Activated naive CD8-positive, alpha-beta T cell treated with anti-CD3 and anti-CD28 coated beads for 36 hours (primary cell): ENCODE measurements at places on chromosomes 7 and 10. TPM values are rescaled to one million over a fixed set of nuclear protein-coding genes. Genes with fewer than 3 reads are reported as not detected.
A peak's percentile ranks its signal among the peaks of the same experiment; 100 is the strongest.

DNA sequence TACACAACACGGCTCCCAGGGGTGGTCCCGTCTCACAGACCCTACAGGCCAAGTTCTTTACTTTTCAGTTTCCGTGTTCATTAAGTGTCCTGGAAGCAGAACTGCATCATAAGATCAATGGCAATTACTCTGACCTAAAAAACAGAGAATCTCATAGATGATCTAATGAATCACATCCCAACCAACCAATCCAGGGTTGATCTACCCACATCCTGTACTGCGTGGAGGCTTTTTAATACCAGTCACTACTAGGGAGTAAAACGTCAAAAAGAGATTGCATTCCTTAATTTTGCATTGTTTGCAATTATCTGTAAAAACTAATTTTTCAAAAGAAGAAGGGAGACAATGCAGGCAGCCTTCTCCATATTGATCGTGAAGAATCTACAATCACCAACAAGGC, 72.6 kb downstream of the PARD3 start:
- no peak for DNase-seq

- DNase-seq, result no peak
These were observed 97.8 kb upstream of the MPP7 start for GRCh38 chr10:28400681-28401080.

GRCh38 chr7:13321316-13321715, 633.9 kb downstream of the ARL4A start:
- DNase-seq, result no peak

DNA sequence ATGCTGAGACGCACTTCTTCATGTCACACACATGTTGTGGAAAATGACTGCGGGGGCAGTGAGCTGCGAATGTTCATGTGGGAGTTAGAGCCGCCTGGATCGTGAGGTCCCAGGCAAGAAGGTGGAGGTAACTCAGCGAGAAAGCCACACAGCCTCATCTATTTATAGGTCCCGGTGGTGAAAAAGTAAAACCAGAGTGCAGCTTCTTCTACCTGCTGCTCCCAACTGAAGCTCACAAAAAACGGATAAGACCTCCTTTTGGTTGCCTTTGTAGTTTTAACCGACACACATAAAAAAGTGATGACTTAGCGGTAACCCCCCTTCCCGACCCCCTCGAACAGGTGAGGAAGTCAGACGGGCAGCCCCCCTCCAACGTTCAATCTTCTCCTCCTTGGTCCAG, 276.9 kb downstream of the GATA3 start:
- DNase-seq, result peak; percentile 6

DNA sequence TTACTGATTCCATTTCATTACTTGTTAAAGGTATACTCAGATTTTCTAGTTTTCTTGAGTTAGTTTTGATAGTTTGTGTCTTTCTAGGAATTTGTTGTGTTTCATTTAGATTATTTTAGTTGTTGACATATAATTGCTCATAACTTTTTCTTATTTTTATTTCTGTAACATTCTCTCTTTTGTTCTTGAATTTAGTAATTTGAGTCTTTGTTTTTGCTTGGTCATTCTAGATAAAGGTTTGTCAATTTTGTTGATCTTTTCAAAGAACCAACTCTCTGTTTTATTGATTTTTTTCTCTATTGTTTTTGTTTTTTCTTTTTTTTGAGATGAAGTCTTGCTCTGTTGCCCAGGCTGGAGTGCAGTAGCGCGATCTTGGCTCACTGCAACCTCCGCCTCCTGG, 7.2 kb downstream of the EXOC6 start:
- DNase-seq, result no peak

DNA sequence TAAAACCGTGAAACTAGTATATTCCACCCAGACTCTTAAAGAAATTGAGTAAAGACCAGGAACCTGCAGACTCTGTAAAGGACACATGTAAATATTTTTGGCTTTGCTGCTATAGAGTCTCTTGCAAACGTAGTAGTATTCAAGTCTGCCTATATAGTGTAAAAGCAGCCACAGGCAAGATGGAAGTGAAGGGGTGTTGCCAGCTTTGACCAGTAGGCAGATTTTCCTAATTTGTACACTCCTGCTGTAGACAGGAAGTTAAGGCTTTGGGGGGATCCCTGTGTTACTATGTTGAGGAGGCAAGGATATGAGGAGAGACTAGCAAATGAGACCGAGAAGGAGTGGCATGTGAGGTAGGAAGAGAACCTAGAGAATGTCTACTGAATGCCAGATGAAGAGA, 27.7 kb downstream of the WAC start:
- DNase-seq, result no peak

DNA sequence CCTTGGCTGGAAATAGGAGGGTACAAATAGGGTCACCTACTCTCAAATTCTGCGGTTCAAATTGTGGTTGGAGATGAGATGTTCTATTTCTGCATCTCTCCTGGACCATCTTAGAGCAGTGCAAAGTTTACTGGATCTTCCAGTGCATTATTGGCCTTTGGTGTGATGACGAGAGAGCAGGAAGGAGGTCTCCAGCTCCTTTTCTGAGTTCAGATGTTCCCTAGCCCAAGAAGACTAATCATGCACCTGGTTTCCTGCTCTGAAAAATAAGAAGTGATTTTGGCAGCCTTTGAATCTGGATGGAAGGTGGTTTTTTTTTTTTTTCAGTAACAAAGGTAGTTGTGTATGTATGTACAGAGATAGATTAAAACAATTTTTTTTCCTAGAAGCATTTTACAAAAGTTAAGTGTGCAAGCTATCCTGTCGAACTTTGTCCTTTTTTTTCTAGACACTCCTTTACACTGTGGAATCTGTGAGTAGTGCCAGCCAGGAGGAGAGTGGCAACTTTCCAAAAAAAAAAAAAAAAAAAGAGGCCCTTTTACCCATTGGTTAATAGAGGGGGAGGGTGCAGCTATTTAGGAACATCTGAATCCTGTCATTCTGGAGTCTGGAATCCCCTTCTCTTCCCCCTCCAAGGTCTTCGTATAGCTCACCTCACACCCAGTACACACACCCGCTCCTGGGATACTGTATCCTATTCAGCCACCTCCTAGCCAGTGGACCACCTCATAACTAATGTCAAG, 26.3 kb downstream of the PAPSS2 start:
- DNase-seq, result no peak

DNA sequence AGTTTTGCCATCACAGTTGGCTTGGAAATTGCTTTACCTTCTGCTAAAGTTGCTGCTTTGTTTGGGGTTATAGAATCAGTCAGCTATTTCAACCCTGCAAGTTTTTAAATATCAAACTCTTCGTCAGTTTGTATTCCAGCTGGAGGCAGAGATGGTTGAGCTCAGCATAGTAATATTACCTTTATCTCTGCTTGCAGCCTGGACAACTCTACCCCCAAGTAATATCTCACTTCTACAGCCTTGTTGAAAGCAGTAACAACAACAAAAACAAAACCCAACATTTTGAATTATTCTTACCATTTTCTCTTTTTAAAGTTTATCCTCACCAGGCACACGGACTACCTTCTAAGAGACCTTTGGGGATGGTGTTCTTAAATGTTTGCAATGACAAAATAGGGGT, 239.1 kb upstream of the PHF14 start:
- no peak for DNase-seq

DNA sequence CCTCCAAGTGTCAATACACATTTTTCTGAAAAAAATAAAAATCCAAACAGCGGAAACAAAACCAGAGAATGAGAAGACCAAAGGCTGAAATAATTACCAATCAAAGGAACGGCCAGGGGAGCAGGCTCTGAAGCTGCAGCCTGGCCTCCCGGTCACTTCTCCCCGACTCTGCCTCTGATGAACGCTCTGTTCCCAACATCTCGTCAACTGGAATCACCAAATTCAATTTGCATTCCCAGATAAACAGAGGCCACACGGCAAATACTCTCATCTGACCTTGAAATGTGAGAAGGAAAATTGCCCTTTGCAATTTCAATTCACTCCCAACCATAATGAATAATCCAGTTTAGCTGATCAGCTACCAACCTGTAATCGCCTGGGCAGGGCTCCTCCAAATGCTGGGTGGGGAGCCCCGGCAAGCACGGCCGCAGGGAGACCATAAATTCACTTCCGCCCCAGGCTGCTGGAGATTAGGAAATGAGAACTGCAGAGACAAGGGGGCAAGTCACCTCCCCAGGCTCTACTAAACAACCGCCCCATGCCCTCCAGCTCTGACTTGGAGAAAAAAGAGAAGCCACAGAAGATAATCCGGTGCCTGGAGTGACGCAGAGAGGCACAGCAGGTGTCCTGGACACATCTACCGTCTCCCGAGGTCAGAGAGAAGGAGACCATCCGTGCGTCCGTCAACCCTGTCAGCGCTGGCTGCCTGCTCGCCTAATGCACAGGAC, 153.2 kb downstream of the MAD1L1 start:
- no peak for DNase-seq

GRCh38 chr10:27783660-27784059, 38.0 kb upstream of the MKX start:
- DNase-seq, result peak; percentile 18

- DNase-seq, result no peak
These were observed 996 bp upstream of the C10orf90 start for GRCh38 chr10:126671402-126671975.

GRCh38 chr10:124092860-124093773, at the start of gene CHST15:
TSS of gene CHST15 (minus strand) at chr10:124093598. CDS start at chr10:124046212, 47,386 bp downstream.
- DNase-seq, result peak; percentile 26

- DNase-seq, result no peak
These were observed 59.6 kb downstream of the NEURL1 start for GRCh38 chr10:103552856-103553742.

DNA sequence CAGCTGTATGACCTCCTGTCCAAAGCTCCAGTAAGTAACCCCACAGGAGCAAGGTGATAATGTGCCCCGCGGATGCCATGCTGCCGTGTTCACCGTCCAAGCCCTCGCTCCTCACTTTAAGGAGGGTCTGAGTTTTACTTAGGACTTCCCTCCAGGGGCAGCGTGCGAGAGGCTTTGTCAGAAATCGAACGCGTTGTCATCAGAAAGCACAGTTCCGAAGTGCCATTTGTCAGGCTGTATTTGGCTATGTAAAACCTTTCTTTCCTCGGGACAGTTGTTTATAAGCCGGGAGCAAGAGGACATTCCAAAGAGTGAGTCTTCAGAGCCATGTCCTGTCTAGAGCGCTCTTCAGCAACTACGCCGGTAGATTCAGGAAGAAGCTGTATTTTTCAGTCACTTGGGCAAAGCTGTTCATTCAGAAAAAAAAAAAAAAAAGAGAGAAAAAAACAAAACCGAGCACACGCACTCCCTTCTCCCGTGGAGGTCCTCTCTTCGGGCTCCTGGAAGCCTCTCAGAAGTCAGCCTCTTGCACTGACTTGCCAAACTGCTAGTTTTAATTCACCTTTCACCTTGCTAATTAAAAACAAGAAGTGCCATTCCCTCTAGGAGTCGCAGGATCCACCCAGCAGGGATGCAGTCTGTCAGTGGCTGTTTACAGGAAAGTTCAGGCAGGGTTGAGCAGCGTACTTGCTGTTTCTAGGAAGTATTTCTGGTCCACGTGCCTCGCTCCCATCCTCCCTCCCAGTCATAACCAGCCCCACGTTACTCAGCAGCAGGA, at the start of gene SEMA3E:
SEMA3E (minus strand) TSS at position 676 of the 778 bp plus-strand sequence.
- no peak for DNase-seq

DNA sequence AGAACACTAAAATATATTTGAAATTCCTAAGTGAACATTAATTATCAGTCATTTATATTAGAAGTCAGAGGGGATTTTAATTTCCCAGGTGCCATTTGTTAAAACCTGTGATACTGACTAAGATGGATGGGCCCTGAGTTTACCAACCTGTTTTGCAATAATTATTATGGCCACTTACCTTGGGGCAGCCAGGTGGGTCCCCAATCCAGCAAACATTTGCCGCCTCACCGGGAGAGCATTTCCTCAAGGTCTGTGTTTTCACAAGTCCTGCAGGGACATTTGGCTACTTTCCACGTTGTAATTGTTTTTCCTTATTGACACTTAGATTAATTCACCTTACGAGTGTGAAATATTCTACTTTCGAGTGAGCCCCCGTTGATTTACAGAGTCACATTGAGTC, 251.2 kb upstream of the PPP2R2D start:
- DNase-seq, result no peak

Gene HOXA7
- not detected for total RNA-seq

Gene CPEB3
- 1.5 TPM for total RNA-seq

Gene VWDE
- 1.5 TPM for total RNA-seq

Gene LRRTM3
- not detected for total RNA-seq

Gene SLC29A3
- 4.3 TPM for total RNA-seq

Gene HERC4
- total RNA-seq, result 39.9 TPM
